ENCODE measurements at places on chromosomes 1 and 21.

- no peak for DNase-seq
These were observed 3880.5 kb downstream of the SRGAP2C start for GRCh38 chr1:125065092-125065820.

DNA sequence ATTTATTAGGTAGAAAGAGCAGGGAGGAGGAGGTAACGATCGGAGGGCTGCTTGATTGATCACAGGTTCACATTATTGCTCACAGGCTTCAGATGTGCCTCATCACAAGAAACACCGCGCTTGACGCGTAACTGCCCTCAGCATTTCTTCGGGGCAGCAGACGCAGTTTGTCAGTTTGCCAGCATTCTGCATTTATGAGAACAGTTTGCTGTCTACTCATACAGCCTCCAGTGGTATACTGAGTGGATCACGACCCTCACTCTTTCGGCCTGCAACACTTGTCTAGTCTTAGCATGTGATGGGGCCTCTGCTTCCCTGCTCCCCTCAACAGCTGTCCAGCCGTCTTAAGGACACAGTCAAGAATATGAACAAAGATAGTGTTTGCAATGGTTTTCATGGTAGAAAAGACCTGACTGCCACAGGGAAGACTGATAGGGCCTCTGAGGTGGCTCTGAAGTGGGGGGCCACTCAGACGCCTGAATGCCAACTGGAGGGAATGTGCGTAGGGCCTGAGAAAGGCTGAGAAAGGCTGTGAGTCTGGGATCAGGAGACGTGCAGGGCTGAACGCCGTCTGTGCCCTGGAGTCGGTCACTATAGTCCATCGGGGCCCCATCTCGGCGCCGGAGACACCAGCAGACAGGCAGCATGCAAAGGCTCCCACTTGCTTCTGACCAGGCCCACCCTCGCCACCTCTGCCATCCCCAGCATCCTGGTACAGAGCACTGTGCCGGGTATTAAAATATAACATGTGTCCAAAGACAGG is 45.0 kb downstream of the UBE2G2 start:
- DNase-seq, result no peak

DNA sequence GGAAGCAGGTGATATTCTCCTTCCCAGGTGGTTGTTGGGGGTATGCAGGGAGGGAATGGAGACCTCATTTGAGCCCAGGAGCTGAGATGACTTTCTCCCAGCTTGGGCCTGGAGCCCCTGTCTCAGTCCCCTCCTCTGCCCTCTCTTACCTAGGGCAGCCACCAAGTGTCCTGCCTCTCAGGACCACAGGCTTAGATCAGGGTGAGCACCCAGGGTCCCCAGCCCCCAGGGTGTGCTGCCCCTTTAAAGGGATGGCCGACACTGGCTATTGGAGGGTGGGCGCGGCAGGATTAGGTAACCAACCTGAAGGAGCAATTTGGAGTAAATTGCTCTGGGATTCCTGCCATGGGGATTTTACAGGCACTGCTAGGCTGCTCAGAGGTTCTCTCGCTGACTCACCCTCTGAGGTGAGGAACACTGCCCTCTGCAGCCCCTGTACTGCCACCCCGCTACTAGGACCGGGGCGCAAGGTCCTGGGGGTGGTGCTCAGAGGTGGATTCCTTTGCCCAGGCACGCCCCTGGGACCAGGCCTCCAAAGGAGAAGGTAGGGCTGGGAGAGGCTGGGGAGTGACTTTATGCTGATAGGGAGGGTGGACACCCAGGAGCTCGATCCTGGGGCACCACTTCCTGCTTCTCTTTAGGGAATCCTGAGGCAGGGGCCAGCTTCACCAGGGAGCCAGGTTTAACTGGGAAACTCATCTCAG is 1.5 kb downstream of the RPS6KA1 start:
- DNase-seq, result peak; percentile 71

DNA sequence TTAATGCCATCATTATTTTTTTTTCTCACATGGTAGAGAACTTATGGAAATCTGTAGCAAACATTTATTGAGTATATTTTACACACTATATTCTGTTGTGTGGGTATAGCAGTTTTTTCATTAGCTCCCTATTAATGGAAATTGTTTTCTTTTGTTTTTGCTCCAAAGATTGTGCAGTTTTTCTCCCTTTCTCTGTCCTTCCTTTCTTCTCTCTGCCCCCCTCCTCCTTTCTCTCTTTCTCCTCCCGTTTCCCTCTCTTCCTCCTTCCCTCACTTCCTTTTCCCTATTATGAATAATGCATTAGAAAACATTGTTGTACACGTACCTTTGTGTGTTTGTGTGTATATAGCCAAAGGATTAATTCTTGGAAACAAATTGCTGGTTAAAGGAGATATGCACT is 20.6 kb downstream of the CDC73 start:
- no peak for DNase-seq

DNA sequence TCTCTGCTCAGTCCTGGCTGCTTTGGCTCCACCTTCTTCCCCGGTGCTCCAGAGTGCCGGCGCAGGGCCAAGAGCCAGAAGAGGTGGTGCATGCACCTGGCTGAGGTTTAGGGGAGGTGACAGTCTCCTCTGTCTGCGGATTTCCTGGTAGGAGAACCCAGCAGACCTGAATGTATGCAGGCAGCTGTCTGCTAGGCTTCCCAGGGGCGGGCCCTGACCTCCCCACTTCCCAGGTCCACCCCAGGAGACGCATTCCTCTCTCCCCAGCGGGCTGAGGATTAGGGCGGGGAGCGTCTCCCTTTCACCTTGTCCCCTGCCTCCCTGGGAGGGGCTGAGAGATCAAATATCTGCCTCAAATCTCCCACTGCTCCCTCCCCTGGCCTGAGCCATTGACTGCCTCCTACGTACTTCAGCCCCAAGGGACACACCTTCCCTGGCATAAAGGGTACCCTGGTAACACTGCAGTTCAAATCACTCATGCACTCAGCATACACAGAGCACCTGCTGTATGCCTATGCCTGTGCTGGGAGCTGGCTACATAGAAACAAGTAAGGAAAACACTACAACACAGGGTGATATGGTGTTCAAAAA is 27.5 kb downstream of the DMBX1 start:
- DNase-seq, result no peak

GRCh38 chr1:14238472-14239307 is 359.8 kb upstream of the KAZN start:
- no peak for DNase-seq

DNA sequence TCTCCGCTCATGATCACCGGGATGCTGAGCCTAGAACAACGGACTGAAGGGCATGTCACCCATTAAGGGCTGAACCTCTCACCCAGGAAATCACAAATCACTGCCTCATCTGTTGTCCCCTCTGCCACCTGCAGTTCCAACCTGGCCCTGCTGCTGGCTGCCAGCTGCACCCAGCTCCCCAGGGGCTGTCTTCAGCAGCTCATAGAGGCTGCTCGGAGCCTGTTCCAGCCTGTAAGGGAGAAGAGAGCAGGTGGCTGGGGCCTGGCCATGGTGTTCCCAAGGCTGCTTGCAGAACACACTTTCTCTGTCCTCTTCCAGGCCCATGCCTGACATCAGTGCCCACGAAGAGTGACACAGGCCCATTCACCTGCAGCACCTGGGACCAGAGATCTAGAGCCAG is 44.5 kb upstream of the DISP3 start:
- no peak for DNase-seq

- DNase-seq, result no peak
These were observed 3.8 kb upstream of the SLC50A1 start for GRCh38 chr1:155131856-155132255.

DNA sequence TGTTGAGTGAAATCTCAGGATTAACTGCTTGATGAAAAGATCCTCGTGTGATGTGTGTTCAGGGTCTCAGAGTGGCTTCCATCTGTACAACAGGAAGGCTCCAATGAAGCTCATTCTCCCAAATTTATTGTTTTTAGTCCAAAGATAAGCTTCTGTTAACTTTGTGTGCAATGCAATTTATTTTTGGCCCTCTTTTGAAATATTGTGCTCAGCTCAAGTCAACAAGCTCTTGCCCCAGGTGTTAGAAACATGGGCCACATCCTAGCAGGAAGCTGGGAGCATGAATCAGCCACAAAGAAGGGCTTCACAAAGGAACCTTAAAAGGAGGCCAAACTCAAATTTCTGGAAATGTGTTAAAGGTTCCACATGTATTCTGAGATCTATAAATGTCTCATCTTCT is 135.7 kb downstream of the PCP4 start:
- DNase-seq, result no peak

DNA sequence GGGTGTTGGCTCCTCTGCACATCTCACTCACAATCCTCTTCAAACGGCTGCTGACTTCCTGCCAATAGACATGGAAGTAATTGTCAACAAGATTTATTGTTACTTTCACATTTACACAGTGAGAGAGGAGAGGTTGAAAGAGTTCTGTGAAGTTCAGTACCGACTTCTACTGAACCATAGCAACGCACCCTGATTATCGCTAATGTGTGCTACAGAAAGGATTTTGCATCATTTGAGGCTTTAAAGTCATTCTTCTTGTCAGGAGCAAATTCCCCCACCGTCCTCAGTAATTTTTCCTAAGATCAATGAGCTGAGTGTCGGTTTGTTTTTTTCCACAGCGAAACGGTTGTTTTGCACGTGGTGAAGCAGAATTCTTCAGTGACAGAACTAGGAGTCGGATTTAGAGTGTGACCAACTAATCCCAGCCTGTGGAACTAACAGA is 361.0 kb downstream of the ADGRL2 start:
- no peak for DNase-seq

DNA sequence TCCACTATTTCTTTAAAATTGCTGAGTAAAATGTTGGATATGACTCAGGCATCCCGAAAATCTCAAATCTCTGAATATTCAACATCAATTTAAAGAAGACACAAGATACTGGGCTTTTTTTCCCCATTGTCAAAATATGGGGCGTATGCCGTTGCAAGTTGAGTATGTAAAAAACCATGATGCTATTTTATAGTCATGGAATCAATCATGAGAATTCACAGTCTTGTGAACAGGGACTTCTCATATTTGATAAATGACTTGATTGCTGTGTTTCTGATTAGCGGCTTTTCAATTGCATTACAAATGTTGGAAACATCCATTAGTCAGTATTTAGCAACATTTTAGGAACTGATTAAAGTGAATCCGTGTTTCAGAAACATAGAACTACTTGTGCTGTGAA is 45.3 kb downstream of the SETD4 start:
- no peak for DNase-seq

DNA sequence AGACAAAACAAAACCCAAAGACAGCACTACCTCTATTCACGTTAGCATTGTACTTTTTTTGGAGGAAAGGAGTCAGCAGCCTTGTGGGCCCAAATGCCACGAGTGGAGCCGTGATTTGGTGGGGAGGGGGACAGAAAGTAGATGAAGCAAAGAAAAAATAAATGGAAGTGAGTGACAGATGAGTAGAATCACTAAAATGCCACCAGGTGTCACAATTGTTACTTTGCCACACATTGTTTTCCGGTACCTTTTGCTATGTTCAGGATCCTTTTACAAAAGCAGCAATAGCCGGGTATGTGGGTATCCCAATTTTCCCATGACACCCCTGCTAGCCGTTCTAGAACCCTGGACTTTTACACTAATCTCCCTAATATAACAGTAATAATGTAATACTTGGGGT is 85.0 kb upstream of the AK4 start:
- peak; percentile 45 for DNase-seq

DNA sequence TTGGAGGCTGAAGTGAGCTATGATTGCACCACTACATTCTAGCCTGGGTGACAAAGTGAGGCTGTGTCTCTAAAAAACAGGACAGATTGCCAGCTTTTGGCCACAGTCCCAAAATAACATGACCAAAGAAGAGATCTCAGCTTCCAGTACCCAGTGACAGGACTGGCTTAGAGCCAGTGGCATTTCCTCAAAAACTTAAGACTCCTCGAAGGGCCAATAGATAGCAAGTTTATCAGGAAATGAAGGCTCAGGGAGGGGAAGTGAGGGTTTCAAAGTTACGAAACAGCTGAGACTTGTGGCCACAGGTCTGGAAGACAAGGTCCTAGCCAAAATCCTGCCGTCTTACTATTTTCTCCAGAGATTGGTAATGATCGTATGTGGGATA is 6.3 kb upstream of the TMEM39B start:
- peak; percentile 84 for DNase-seq

- no peak for DNase-seq
These were observed 60.9 kb upstream of the RGS2 start for GRCh38 chr1:192747943-192748342.

- DNase-seq, result no peak
These were observed 344.5 kb downstream of the PDE4B start for GRCh38 chr1:66137235-66137634.

- DNase-seq, result no peak
These were observed 72.0 kb upstream of the BACE2 start for GRCh38 chr21:41095983-41096382.

- no peak for DNase-seq
These were observed 9.7 kb upstream of the LYST start for GRCh38 chr1:235876402-235876841.
